IMR-90 (cell line): ENCODE measurements at places on chromosomes 7 and 10. TPM values are rescaled to one million over a fixed set of nuclear protein-coding genes. Genes with fewer than 3 reads are reported as not detected.

GRCh38 chr10:55224007-55224781, 423.2 kb upstream of the PCDH15 start:
- no peaks in the 10 kb centered on the region for H3K27me3 ChIP-seq
- H3K4me1 ChIP-seq = no peaks in the 10 kb centered on the region
- no peak overlapping the region for H3K27ac ChIP-seq
- H3K4me3 ChIP-seq = no peak overlapping the region

GRCh38 chr10:19970717-19971116, 154.5 kb downstream of the PLXDC2 start:
- peaks cover 3% of the 10 kb centered on the region; the same call in 1 of the 2 replicates for H3K4me1 ChIP-seq
- H3K27me3 ChIP-seq = no peaks in the 10 kb centered on the region
- no peak overlapping the region for H3K27ac ChIP-seq
- H3K36me3 ChIP-seq = no peaks in the 10 kb centered on the region

AQP1 gene
- total RNA-seq = 0.18 and 0.28 TPM in 2 replicates

YWHAG gene
- 40.1 and 58.6 TPM in 2 replicates for total RNA-seq

RPS24 gene
- 1,664 and 2,173 TPM in 2 replicates for total RNA-seq

LRWD1 gene
- total RNA-seq = 13.3 and 20.3 TPM in 2 replicates
